ENCODE measurements at places on chromosomes 1 and 21.

- no peak for DNase-seq
Observed at GRCh38 chr21:23542097-23542496, 2065.2 kb downstream of the MRPL39 start.

DNA sequence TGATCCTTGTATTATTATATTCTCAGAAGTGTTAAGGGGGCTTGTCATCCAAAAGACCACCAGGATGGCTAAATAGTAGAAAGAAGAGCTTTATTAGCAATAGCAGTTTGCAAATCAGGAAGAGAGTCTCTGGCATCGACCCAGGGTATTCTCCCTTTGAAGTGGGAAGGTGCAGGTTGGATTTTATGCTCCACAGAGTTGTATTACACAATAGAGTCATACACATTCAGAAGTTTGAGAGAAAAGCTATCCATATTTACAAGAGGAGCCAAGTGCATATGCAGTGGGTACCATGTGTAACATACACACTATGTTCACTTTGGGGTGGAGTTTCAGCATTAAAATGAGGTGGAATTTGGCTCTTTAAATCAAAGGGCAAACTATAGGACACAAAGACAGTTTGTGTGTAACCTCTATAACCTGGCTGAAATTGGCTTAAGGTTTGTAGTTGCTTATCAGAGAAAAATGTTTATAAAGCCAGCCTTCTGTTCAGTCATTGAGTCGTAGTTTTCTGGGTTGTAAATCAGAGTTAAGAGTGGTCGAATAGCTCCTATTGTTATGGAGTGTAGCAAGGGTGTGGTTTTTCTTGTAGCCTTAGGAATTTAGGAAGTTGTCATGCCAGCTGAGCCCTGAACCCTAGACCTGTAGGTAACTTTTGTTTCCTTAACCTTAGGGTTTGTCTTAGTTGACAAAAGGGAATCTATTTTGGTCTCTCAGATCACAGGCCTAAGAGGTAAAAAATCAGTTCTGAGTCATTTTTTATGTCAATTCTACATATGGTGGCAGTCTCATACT is 125.3 kb downstream of the DNM3 start:
- no peak for DNase-seq

DNA sequence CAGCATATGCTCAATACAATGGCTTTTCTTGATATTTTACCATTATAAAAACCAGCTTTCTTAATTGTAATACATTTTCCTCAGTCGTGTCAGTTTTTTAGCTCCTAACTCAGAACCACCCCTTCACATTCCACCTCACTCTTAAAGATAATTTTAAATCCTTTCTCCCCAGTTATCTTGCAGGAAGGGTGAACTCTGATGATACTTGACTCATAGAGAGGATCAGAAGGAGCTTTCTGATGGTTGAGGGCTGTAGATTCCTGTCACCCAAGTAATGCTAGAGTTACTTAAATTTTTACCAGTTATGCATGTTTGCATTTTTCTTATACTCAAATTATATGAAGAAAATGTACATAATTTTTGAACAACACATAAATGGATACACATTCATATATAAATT is 233.7 kb downstream of the NCAM2 start:
- no peak for DNase-seq

GRCh38 chr1:67632811-67633655 is 52.0 kb upstream of the GADD45A start:
- DNase-seq: no peak
